ENCODE measurements at places on chromosomes 16 and 17.

GRCh38 chr17:74369665-74370490, 2.6 kb downstream of the GPR142 start:
- DNase-seq: no peak

GRCh38 chr17:47956791-47957590, 692 bp downstream of the PRR15L start:
- DNase-seq: no peak

DNA sequence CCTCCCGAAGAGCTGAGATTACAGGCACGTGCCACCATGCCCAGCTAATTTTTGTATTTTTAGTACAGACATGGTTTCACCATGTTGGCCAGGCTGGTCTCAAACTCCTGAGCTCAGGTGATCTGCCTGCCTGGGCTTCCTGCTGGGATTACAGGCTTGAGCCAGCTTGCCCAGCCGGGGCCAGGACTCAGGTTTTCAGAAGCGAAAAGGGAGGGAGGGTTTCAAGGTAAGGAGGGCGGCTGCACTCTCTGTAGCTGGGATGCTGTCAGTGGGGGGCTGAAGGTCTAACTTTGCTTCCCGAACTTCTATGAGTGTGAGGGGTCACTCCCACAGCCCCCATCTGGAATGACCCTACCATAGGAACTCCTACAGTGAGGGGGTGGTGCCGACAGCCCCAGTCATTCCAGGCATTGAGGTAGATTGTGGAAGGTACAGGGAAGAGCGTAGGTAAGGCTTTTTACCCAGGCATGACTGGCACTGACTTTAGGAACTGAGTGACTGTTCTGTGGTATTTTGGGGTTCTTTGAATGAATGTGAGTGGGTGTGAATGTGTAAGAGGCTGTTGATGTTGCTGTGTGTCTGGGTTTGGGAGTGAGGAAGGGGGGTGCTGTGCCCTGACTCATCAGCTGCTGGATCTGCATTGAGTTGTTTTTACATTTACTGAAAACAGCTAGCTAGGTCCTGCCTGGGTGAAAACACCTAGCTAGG, 3.8 kb upstream of the C1QL1 start:
- DNase-seq: no peak

DNA sequence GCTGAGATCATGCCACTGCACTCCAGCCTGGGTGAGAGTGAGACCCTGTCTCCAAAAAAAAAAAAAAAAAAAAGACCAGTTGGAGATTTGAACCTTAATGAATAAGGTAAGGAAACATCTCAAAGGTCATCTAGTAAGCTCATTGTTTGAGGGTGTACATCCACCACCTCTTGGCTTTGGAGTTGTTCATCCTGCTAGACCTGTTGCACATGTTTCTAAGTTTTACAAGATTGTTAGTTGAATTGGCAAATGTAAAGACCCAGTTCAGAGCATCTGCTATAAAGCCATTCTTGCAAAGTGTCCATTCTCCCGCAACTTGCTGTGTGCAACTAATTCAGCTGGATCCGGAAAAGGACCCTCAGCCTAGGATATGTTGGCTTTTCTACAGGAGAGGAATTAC, 1.5 kb downstream of the PSMD7 start:
- no peak for DNase-seq

GRCh38 chr17:40366861-40367518, 2.5 kb upstream of the GJD3 start:
- DNase-seq: no peak

- no peak for DNase-seq
These were observed 117.0 kb upstream of the MAF start for GRCh38 chr16:79717333-79718137.

DNA sequence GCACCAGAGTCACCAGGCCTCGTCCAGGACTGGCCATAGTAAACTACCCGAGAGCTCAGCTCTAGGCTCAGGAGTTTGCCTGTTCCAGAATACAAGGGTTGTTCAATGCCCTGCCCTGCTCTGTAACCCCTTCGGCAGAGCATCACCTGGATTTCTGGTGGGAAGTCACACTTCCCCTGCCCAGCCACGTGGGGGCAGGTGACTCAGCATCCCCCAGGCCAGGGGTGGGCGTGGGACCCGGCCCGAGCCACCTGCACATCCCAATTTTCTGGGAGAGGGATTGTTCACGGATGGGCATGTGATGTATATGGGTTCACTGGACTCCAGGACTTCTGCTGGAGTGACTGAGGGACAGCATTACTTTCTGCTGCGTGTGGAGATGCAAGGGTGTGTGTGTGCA, 25.8 kb downstream of the COX4I1 start:
- no peak for DNase-seq

DNA sequence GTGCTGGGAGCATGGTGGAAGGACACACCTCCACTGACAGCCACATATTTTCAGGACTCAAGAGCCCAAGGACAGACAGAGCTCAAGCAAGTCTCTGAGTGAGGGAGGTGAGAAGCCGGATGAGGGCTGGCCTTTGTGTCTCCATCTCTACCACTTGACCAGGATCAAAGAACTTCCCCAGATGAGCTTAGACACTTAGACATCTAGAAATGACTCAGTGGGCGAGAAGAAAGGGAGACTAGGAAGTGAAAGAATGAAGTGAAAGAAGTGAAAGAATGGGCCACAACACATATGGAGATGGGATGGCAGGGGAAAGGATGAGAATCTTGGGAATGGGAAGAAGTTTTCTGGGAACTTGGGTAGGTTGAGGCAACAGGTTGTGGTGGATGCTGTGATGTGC, 274.9 kb upstream of the CCL2 start:
- no peak for DNase-seq

- DNase-seq: no peak
These were observed 6.0 kb downstream of the SCN4A start for GRCh38 chr17:63966646-63967264.

- DNase-seq: peak; percentile 89
These were observed 30.3 kb downstream of the HMOX2 start for GRCh38 chr16:4506450-4506849.

DNA sequence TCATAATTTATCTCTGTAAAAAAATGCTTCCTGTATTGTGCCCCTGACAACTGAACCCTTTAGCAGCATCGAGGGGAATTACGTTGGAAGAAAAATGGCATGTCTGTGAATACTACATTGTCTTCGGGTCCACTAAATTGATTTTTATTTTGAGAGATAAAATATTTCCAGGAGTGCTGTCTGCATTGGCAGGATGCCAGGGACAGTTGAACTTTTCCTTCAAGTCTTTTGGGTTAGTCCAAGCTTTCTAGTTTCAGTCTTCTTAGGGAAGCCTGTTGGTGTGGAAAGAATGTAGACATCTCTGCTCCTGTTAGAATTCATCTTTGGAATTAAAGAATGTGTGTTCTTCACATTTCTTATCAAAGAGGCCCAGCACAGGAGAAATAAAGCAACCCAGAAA, 557.9 kb downstream of the TMEM114 start:
- DNase-seq: no peak

DNA sequence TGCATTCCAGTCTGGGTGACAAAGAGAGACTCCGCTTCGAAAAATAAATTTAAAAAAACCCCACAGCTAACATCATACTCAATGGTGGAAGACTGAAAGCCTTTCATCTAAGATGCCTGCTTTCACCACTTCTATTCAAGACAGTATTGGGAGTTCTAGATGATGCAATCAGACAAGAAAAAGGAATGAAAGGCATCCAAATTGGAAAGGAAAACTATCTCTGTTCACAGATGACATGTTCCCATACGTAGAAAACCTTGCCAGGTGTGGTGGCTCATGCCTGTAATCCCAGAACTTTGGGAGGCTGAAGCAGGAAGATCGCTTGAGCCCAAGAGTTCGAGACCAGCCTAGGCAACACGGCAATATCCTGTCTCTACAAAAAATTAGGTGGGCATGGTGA, 31.1 kb downstream of the RANBP10 start:
- no peak for DNase-seq

GRCh38 chr17:63531022-63531965, 8.1 kb downstream of the KCNH6 start:
- no peak for DNase-seq

Measured in hematopoietic multipotent progenitor cell treated with erythropoietin and hydrocortisone succinate and interleukin-3 and kit ligand, for 8 days (in vitro differentiated cells).